ENCODE measurements at places on chromosomes 16 and 17.

GRCh38 chr16:46859719-46860152 is 24.4 kb upstream of the GPT2 start:
- peak; percentile 73 for DNase-seq

GRCh38 chr17:55706808-55707773 is 15.6 kb downstream of the TMEM100 start:
- DNase-seq = no peak

GRCh38 chr17:27607521-27608091 is 23.4 kb upstream of the LGALS9 start:
- DNase-seq = no peak

- DNase-seq = no peak
These were observed 11.3 kb upstream of the CYTH1 start for GRCh38 chr17:78793415-78793814.

GRCh38 chr16:67733734-67734470 is 14.8 kb upstream of the GFOD2 start:
- DNase-seq = no peak

DNA sequence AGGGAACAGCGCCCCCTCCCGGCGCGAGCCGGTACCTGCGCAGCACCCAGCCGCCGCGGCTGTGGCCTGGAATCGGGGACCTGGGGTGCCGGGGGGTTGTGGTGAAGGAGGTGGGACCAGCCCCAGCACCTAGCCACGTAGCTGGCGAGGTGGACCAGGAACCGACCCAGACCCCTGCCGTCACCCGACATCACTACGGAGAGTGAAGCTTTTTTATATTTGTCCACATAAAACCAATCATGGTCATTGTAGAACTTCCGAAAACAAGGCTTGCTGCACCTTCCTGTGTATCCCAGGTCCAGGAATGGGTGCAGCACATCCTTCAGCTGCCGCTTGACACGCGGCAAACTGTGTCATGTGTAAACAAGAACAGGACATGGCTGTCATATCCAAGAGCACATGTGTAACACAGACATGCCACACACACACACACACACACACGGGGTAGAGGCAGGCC is 1.3 kb downstream of the HBQ1 start:
- peak; percentile 76 for DNase-seq

DNA sequence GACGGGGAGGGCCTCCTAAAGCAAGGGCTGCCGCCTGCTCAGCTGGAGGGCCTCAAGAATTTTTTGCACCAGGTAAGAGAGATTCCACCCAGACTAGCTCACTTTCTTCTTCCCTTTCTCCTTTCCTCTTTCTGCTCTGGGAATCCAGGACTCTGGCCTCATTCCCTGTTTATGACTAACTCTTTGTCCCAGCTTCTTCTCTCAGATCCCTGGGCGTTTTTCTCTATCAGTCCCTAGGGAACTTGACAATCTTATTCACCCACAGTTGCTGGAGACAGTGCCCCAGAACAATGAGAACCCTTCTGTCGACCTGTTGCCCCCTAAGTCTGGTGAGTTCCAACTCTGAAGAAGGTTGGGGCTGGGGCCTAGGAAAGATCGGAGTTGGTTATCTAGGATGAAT is 15.6 kb downstream of the CNTROB start:
- no peak for DNase-seq

DNA sequence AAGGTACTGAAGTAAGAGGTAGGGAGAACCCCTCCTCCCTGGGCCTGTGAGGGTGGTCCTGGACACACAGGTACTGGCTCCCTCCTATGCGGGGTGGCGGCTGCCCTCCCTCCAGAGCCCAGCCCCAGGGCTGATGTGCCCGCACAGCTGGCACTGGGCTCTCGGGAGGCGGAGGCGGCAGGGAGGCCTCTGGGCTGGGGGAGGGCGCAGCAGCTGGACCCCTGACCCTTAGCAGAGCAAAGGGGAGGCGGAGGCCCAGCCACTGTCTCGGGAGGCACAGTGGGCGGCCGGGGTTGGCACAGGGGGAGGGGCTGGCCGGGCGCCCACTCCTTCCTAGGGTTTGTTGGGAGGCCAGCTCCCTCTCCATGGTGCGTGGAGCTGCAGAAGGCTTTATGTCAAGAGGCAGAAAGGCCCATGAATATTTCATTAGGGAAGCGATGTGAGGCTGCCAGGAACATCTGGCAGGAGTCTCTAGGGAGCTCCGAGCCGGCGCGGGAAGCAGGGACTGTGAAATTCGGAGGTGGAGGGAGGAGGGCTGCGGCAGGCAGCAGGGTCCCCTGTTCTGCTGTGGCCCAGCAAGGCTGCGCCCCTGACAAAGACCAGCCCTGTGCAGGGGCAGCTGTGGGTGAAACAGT is 44.1 kb upstream of the ACSF3 start:
- no peak for DNase-seq

DNA sequence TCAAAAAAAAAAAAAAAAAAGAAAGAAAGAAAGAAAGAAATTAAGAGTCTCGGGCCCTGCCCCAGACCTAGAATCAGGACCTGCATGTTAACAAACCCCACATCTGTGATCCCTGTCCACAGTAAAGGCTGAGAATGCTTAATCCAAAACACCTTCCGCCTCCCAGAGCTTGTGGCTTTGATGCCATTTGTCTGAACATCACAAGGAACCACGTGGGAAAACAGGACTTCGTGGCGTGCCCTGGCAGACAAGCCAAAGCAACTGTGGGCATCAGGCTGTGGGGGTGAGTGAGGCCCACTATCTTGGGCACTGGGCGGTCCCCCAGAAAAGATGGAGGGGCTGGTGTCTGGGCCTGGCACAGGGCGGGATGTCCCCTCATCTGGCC is 173.4 kb upstream of the CIBAR2 start:
- DNase-seq = no peak

DNA sequence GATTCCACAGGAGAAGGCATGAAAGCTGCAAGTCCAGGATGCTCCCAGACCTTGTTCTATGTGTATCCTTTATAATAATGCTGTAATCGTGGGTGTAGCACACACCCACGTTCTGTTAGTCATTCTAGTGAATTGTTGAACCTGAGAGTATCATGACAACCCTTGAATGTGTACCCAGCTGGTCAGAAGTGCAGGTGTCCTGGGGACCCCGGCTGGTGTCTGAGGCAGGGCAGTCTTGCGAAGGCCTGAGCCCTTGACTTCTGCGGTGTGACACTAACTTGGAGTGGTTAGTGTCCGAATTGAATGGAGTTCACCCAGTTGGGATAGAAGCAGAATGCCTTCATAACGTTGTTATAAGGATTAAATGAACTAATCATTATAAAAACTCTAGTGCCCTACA is 218.0 kb upstream of the TNRC6C start:
- DNase-seq = no peak

DNA sequence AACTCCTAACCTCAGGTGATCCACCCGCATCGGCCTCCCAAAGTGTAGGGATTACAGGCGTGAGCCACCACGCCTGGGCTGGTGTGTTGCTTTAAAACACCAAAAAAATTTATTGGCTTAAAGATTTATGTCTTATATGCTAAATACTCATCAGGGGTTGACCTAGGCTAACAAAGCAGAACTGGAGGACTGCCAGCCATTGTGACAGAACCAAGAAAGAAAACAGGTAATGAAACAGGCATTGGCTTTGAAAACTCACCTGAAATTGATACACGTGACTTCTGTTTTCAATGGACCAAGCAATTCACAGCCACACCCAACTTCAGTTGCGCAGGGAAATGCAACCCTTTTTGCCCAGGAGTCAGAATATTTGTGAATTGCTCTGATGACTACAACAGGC is 4.9 kb upstream of the PHAF1 start:
- DNase-seq = no peak

- no peak for DNase-seq
These were observed 133.5 kb downstream of the CMIP start for GRCh38 chr16:81578076-81578475.

- no peak for DNase-seq
These were observed 20.6 kb downstream of the HS3ST3B1 start for GRCh38 chr17:14321476-14321949.

- peak; percentile 64 for DNase-seq
These were observed 415.1 kb downstream of the NPIPA8 start for GRCh38 chr16:17921357-17921978.

- no peak for DNase-seq
These were observed 4.4 kb downstream of the G6PC3 start for GRCh38 chr17:44074911-44075285.

DNA sequence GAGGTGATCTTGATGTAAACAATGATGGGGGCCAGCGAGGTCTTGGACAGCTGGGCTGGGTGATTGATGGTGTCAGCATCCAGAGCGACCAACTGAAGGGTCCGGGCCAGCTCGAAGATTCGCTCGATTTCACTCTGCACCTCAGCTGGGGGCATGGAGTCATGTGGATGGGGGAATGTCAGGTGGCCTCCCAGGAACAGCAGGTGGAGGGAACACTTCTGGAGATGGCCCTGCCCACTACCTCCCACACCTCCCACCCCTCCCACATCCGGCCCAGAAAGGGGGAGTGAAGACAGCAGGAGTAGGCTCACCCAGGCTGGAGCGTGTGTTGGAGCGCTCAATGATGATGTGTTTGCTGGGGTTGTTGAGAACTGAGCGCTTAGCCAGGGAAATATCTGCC is 13.7 kb downstream of the CACNB1 start:
- DNase-seq = no peak

- no peak for DNase-seq
These were observed 811.1 kb downstream of the KCNJ18 start for GRCh38 chr17:22503322-22503899.

- no peak for DNase-seq
These were observed 62.7 kb downstream of the KLHDC4 start for GRCh38 chr16:87703071-87703470.

DNA sequence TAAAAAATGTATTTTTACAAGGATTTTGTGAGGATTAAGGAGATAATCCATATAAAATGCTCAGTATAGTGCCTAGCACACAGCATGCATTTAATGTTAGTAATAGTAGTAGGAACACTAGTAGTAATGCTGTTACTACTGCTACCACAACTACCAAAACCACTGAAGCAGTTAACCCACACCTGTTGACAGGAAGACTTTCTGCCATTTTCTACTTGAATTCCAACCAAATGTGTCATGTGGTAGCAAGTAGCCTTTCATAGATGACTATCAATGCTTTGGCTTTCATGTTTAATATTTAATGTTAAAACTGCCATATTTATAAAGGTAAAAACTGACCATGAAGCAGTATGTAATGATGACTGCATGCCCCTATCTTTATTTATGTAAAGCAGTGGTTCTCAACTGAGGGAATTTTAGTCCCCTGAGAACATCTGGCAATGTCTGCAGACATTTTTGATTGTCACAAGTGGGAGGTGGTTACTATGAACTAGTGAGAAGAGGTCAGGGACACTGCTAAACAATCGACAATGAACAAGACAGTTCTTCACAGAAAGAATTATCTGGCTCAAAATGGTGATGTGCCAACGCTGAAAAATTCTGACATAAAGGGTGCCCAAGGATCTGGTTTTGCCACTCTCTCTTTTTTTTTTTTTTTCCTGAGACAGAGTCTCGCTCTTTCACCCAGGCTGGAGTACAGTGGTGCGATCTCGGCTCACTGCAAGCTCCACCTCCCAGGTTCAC is 89.4 kb downstream of the ITFG1 start:
- DNase-seq = no peak

DNA sequence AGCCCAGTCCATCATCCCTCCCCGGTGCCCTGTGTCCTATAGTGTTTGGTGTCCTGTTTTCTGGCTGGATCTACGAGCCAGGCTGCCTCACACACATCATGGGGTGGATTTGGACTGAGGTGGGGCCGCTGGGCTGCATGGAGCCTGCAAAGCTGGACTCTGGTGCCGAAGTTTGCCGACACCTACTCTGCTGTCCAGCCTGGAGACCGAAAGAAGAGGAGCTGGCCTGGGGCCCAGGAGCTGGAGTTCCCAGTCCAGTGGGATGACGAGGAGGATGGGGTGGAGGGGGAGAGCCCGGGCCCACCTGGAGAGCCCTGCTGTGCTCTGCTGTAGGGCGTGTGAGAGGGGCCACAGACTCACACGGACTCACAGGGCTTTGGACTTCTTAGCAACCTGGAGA is 40.3 kb upstream of the ENPP7 start:
- no peak for DNase-seq

DNA sequence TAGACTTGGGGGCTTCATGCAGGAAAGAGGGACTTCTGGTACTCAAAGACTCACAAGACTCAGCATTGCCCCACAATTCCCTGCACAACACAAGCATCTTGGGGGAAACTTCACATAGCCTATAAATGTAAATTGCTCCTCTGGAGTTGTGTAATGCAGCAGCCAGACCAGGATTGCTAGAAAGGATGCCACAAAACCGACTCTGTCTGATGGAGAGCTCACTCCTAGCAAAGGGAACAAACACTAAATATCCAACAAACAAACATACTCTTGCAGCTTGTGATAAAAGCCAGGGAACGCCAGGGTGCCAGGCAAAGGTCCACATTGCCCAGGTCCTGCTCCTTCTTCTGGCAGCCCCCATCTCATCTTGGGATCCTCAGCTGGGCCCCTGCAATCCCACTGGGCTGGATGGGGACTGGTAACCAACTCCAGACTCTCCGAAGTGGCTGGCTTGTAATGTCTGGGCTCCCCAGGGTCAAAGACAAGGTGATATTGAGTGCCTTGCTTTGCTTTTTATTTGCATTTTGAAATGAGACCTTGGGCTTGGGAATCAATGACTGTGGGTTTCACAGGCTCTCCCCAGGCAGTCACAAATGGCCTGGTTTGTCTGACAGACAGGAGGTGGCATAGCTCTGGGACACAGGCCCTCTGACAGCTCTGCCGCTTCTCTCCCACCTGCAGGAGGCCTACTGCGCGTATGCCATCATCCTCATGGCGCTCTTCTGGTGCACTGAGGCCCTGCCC is 15.3 kb downstream of the SLC13A2 start:
- DNase-seq = no peak

DNA sequence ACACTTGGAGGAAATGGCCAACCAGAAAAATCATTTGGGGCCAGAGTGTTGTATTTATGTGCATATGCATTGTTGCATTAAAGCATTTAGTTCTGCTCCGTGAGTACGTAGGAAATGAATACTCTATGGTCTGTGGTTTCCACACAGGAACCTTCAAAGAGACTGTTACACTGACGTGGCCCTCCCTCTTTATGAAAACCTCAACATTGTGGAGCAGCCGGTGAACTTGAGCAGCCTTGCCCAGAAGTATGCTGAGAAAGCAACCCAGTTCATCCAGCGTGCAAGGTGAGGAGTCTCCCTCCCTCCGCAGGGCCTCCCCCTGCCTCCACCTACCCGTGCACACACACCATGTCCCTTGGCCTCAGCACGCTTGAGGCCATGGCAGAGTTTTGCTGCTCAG is 65.2 kb downstream of the ARSG start:
- no peak for DNase-seq

- DNase-seq = no peak
These were observed 11.4 kb downstream of the MARVELD3 start for GRCh38 chr16:71637398-71637797.

- DNase-seq = no peak
These were observed 39.3 kb upstream of the BRD7 start for GRCh38 chr16:50408001-50408561.

- no peak for DNase-seq
These were observed 80.9 kb downstream of the GOSR1 start for GRCh38 chr17:30557916-30558685.

DNA sequence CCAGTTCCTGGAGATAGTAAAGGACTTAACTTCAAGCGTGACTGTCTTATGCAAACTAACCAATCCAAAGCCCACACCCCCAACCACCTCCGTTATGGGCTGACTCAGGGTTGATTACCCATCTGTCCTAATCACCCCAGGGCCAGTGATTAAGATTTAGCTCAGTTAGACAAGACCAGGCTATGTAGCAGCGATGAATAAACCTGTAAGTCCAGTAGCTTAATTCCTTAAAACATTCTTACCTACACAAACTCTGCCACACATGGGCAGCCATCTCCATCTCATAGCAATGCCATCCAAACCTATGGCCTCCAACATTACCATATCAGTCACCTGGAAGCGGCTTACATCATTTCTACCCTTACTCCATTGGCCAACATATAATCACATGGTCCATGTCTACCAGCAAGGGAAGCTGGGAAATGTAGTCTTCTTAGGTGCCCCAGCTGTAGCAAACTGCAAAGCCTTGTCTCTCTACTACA is 266.7 kb downstream of the SHISA9 start:
- no peak for DNase-seq

Measured in inflammatory macrophage treated with lipopolysaccharide for 1 hour (primary cell).